Stimulated activated CD8-positive, alpha-beta memory T cell treated with anti-CD3 and anti-CD28 coated beads, Interleukin-4, amount 100 ng/mL, for 4 hours (primary cell): ENCODE measurements at places on chromosomes 5 and 9.

DNA sequence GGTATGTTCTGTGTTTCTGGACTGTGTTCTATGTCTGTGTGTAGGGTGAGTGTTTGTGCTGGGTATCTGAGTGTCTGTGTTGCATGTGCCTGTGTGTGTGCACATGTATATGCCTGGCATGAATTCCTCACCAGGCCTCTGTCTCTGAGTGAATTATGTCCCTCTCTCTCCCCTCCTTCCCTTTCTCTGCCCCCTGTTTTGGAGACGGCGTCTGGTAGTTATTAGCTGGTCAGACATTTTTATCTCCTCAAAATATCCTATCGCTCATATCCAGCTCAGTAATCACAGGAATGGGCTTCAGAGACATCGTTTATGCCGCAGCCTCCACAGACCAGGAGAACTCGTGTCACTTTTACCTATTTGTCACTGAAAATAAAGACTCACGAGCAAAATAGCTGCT is 483.2 kb upstream of the BRINP1 start:
- DNase-seq: no peak

DNA sequence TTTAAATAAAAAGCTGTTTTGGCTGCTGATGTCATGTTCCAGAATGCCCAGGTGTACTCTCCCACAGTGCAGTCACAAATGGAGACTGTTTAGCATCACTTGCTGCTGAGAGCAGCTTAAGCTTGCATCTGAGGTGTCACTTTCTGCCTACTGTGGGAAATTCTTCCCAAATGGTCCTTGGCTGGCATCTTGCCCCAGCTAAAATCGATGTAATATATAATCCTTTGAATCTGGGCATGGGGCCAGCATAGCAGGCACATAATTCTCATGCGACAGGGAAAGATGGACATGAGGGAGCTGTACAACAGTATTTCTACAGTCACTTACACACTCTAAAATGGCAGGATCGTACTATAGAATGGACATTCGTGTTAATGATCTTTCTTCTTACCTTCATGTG is 144.3 kb downstream of the MACIR start:
- no peak for DNase-seq

GRCh38 chr5:144487207-144487606 is 316.5 kb downstream of the KCTD16 start:
- DNase-seq: no peak

DNA sequence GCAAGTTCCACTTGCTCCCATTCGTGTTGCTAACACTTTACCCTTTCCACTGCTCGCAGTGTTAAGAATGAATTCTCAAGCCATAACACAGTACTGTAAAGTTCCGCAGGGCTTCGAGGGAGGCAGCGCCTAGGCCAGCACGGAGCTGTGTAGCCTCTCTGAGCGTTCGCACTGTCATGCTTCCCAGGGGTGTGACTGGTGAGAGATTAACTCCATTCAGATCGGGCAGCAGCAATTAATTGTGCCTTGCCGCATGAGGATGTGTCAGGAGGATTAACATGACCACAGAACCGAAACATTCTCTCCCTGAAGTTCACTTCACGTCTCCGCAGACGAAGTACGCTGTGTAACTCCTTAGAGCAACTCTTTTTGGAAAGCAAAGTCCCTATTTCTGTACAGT is 23.2 kb downstream of the ZBTB34 start:
- DNase-seq: no peak

GRCh38 chr5:18243846-18244245 is 609.6 kb downstream of the TAF11L14 start:
- DNase-seq: no peak

- no peak for DNase-seq
Observed at GRCh38 chr5:170519549-170519948, 15.7 kb downstream of the KCNIP1 start.

DNA sequence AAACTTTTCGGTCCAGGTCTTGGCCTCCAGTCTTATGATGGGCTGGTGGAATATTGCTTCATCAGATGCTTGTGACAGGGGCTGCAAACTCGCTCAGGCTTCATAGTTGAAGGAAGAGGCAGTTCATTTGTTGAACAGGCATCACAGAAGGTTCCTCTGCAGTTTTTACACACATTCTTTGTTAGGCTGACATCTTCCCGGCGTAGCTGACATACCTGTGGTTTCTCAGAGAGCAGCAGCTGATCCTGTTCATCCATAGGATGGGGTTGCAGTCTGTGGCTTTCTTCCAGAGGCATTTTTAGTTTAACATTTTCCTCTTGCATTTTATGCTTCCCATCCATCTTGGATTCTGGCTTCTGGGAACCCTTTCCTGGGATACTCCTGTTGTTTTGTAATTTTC is 1255.2 kb downstream of the EFNA5 start:
- DNase-seq: no peak

DNA sequence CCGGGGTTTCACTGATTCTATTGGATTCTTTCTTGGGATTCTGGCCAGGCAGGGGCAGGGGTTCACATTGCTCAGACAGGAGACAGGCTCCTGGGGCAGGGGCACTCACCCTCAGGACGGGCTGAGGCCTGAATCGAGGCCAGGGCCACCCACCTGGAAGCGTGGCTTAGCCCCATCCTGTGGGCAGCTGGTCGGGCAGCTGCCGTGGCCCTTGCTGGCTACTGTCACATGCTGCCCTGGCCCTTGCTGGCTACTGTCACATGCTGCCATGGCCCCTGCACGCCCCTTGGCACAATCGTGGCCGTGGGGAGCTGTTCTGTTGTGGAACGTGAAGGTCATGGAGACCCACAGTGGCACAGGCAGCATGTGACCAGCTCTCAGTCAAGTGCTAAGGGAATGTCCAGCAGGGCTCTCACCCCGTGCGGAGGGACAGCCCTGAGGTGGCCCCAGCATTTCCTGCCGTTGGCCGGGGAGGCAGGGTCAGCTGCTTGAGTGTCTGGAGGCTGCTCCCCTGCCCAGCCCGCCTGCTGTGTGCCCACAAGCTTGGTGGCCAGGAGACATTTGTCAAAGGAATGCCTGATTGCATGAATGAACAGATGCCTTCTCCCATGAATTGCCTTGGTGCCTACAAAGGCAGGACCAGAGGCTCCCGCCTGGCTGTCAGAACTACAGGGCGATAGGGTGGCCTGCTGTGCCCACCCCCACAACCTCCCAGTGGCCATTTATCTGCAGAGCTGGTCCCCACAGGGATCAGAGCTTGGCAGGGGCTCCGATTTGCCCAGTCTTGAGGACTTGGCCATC is 16.9 kb upstream of the TMEM250 start:
- no peak for DNase-seq

GRCh38 chr5:132193165-132193694 is 34.4 kb downstream of the P4HA2 start:
- DNase-seq: no peak

- no peak for DNase-seq
Observed at GRCh38 chr5:38367410-38367809, 109.1 kb downstream of the EGFLAM start.
